ENCODE measurements at places on chromosomes 5 and 9. TPM values are rescaled to one million over a fixed set of nuclear protein-coding genes. Genes with fewer than 3 reads are reported as not detected.

The SURF2 gene
- total RNA-seq, result 12.5 TPM

DNA sequence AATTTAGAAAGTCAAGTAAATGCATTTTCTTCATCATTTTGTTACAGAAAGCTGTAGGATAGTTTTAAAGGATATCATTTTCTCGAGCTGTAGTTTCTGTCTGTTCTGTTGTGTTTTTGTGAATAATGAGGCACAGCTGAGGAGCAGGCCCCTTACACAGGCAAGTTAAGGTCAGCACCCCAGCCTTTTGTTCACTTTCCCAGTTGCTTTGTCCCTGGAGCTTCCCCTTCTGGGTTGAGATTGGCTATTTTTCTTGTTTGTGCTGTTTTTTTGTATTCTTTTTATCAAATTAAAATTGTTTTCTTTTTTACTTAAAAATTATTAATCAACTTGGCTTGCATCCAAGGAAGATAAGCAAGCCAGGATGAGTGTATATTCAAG is 213.8 kb upstream of the ACTBL2 start:
- no peak for DNase-seq

GRCh38 chr5:82754036-82754746 is 323.0 kb downstream of the TMEM167A start:
- no peak for DNase-seq

The STKLD1 gene
- total RNA-seq, result 0.90 TPM

GRCh38 chr9:119343059-119343990 is 25.9 kb downstream of the BRINP1 start:
- DNase-seq, result no peak

Data from activated CD4-positive, alpha-beta memory T cell treated with anti-CD3 and anti-CD28 coated beads for 36 hours (primary cell).